ENCODE measurements at places on chromosomes 4 and X. TPM values are rescaled to one million over a fixed set of nuclear protein-coding genes. Genes with fewer than 3 reads are reported as not detected.
A peak's percentile ranks its signal among the peaks of the same experiment; 100 is the strongest.

Gene HELQ
- 12.2 TPM for total RNA-seq

Gene PABPC5
- total RNA-seq: not detected

Gene ALB
- not detected for total RNA-seq

- DNase-seq: no peak
Measured at GRCh38 chr4:5018603-5019002, 655 bp downstream of the CYTL1 start.

GRCh38 chr4:4677556-4678522 is 136.0 kb upstream of the STX18 start:
- no peak for DNase-seq

DNA sequence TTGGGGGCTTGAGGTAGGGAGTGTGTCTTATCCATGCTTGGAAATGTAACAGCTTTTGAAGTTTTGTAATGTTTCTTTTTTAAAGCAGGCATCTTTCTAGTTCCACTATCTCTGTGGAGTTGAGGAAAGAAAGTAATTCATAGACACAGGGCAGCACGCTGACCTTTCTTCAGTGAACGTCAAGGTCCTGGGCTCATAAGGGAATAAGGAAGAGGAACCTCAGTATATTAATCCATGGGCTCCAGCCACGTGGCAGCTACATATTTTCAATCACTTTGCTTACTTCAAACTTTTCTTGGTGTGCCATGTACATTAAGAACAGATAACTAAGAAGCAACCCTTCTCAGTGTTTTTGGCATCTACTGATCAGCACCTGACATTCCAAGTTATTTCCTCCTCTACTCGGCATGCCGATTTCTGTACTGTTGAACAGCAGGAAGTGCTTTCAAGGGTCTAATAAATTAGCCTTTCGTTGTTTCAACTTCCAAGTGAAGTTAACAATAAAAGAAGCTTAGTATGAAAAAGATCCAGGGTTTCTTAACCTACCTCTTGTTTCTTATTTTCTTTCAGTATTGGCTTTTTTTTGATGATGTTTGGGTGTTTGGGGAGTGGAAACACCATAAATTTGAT is 88.2 kb downstream of the SORBS2 start:
- DNase-seq: no peak

Gene SPANXB1
- total RNA-seq: not detected

Gene NUDT6
- 14.8 TPM for total RNA-seq

- DNase-seq: no peak
Measured at GRCh38 chr4:8457646-8458252, 17.2 kb downstream of the TRMT44 start.

DNA sequence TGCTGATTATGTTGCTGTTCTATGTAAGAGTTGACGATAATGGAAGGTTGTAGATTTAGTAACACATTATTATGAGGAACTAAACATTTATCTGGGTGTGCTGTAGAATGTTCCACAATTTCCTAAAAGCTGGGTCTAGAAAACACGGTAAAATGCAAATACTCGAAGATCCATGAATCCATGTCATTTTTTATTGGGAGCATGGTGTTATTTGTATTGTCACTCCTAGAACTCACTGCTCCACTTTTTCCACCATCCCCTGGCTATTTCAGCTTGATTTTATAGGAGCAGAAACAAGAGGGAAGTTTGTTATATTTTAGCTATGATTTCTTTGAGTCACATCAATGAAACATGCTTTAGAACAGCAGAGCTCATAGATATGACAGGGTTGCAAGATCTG is 155.0 kb upstream of the ANK2 start:
- DNase-seq: no peak

GRCh38 chr4:74623041-74623440 is 171.3 kb downstream of the BTC start:
- DNase-seq: no peak

Gene VCX3A
- not detected for total RNA-seq

Gene H2BW2
- total RNA-seq: not detected

Gene FGFBP1
- total RNA-seq: not detected

DNA sequence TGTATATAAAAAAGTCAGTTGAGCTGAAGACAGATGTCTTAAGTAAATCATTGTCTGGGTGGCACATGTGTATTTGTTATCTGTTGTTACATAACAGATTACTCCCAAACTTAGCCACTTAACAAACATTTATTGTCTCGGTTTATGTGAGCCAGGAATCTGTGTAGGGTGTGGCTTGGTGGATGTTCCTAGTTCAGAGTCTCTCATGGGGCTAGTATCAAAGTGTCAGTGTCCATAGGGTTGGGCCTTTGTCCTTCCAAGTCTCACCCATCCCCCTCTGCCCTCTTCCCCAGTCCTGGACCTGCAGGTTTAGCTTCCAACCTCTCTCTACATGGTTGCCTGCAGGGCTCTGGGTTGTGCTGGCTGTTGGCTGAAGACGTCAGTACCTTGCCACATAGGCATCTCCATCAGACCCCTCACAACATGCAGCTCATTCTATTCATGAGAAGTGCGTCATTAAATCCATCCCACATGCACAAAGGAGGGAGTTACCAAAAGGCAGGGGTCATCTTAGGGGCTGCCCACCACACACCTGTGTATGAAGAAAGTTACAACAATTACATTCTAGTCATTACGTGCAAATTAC is 127.5 kb downstream of the HS3ST1 start:
- no peak for DNase-seq

DNA sequence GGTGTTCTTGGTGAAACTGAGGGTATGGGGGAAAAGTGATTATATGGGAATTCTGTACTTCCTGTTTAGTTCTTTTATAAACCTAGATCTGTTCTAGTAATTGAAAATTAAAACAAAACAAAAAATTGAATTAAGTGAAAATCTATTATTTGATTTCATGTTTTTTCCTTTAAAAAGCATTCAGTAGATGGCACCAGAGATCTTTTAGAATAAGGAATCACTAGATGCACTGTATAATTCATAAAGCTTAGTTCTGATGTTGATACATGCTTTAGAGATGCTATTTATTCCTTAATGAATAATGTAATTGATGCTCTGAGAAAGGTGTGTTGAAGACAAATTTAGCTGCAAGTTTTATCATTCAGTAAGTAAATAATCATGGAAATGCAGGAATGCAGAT is 87.3 kb downstream of the LCORL start:
- no peak for DNase-seq

DNA sequence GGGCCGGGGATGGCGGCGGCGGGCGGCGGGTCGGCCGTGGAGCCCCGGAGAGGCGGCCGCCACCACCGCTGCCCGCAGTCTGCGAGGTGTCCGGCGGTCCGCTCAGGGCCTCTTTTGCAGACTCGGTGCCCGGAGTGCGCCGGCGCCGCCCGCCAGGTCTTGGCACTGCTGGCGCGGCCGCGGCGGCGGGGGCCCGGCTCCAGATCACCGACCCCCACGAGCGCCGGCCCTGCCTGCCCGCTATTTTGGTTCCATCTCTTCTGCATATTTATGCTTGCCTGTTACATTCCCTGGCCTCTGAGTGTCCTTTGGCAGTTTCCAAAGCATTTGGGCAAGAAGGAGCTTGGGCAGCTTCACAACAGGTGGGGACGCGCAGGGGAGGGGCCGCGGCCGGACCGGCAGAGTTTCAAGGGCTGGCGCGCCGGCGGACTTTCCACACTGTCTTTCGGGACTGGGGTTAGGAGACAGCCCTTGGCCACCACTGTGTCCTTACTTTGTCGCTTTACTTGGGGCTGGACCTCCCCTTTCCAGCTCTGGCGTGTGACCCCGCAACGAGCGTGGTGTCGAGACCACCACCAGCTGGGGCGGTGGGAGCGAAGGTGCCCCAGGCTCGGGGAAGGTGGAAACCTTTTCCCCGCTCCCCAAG is 668 bp upstream of the TAPT1 start:
- peak; percentile 50 for DNase-seq

Gene TMPRSS11B
- total RNA-seq: not detected

Gene NXF2B
- total RNA-seq: not detected

DNA sequence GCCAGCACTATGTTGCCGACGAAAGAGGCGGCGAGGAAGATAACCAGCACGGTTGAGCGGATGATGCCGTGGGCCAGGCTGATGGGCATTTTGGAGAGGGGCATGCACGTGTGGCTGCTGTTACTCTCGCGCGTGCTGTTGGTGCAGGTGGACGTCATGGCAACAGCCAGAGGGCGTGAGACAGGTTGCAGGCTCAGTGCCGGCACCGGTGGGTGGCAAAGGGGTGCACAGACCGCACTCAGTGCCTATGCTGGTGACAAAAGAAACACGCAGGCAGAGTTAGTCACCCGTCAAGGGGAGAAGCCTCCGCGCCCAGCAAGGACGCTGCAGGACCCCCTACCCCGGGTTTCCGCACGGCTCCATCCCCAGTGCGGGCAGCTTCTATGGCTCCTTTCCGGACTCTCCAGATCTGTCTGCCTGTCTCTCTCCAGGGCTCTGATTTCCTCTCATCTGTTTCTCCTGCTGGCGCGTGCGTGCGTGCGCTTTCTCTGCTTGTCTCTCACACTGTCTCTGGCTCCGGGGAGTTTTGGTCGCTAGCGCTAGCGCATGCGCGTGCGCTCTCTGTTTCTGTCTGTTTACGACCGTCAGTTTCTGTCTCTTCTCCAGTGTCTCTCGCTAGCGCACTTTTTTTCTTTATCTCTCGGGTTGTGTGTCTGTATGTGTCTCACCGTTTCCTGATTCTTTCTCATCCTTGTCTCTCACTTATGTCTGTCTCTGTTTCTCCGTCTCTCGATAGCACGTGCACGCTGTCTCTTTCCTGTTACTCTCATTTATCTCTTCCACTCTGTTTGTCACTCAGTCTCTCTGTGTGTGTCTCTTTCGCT is 2.1 kb downstream of the GPR101 start:
- DNase-seq: no peak

DNA sequence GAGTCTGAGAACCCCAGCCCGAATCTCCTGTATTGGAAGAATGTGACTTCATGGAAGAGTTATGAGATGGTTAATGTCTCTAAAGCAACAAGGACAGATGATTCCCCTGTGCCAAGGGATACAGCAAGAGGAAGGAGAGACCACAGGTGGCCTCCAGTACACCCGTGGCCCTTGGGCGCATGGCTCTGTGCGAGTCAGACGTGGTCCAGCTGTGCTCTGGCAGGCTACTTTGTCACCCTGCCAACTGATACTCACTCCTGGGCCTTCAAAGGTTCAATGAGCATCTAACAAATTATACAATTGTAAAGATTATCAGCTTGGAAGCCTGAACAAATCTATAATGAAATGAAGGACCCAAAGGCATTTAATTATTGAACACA is 71.7 kb downstream of the NYX start:
- no peak for DNase-seq

Gene GPRIN3
- 26.1 TPM for total RNA-seq

Data from activated naive CD4-positive, alpha-beta T cell treated with anti-CD3 and anti-CD28 coated beads, Interleukin-2, amount 50 U/mL, for 72 hours (primary cell).